Hair follicular keratinocyte (primary cell): ENCODE measurements at places on chromosomes 7 and 10. TPM values are rescaled to one million over a fixed set of nuclear protein-coding genes. Genes with fewer than 3 reads are reported as not detected.

BCL7B gene
- total RNA-seq = 41.5 and 52.1 TPM in 2 replicates

ZNF316 gene
- total RNA-seq = 11.5 and 12.4 TPM in 2 replicates

ASB10 gene
- not detected in 2 replicates for total RNA-seq

FGL2 gene
- 0.15 and 0.23 TPM in 2 replicates for total RNA-seq

CYP3A4 gene
- total RNA-seq = not detected in 2 replicates

SLF2 gene
- 6.9 and 10.1 TPM in 2 replicates for total RNA-seq

CHN2 gene
- total RNA-seq = 0.15 TPM in 1 of 2 replicates, not detected in the other

SCIN gene
- not detected in 2 replicates for total RNA-seq

PDK4 gene
- total RNA-seq = not detected in 2 replicates

WEE2 gene
- total RNA-seq = not detected in 2 replicates

SMNDC1 gene
- total RNA-seq = 3.4 and 5.5 TPM in 2 replicates

C10orf67 gene
- 0.34 TPM in 1 of 2 replicates, not detected in the other for total RNA-seq

DNAH11 gene
- under 0.01 TPM in 1 of 2 replicates, not detected in the other for total RNA-seq

ARHGEF35 gene
- total RNA-seq = 7.5 and 11.0 TPM in 2 replicates

CRYGN gene
- total RNA-seq = not detected in 2 replicates

FAM13C gene
- 0.08 TPM in 1 of 2 replicates, not detected in the other for total RNA-seq

NKX6-2 gene
- total RNA-seq = not detected in 2 replicates

NKX2-3 gene
- not detected in 2 replicates for total RNA-seq

C10orf62 gene
- total RNA-seq = not detected in 2 replicates

RAMP3 gene
- not detected in 2 replicates for total RNA-seq

TMEM139 gene
- 7.1 and 8.9 TPM in 2 replicates for total RNA-seq

GNA12 gene
- total RNA-seq = 18.9 and 23.9 TPM in 2 replicates

PODXL gene
- under 0.01 and 0.19 TPM in 2 replicates for total RNA-seq

GRM3 gene
- not detected in 2 replicates for total RNA-seq

IGF2BP3 gene
- 12.0 and 14.0 TPM in 2 replicates for total RNA-seq

LDB3 gene
- not detected in 2 replicates for total RNA-seq

HPSE2 gene
- total RNA-seq = not detected in 2 replicates

CCDC172 gene
- not detected in 2 replicates for total RNA-seq

DDC gene
- not detected in 2 replicates for total RNA-seq

CLCN1 gene
- 0.08 TPM in 1 of 2 replicates, not detected in the other for total RNA-seq

PTPRN2 gene
- 0.04 TPM in 1 of 2 replicates, not detected in the other for total RNA-seq

TMEM254 gene
- 12.9 and 31.2 TPM in 2 replicates for total RNA-seq
